Left renal cortex interstitium (tissue), 4 donors: ENCODE measurements at places on chromosomes 5 and 9.

DNA sequence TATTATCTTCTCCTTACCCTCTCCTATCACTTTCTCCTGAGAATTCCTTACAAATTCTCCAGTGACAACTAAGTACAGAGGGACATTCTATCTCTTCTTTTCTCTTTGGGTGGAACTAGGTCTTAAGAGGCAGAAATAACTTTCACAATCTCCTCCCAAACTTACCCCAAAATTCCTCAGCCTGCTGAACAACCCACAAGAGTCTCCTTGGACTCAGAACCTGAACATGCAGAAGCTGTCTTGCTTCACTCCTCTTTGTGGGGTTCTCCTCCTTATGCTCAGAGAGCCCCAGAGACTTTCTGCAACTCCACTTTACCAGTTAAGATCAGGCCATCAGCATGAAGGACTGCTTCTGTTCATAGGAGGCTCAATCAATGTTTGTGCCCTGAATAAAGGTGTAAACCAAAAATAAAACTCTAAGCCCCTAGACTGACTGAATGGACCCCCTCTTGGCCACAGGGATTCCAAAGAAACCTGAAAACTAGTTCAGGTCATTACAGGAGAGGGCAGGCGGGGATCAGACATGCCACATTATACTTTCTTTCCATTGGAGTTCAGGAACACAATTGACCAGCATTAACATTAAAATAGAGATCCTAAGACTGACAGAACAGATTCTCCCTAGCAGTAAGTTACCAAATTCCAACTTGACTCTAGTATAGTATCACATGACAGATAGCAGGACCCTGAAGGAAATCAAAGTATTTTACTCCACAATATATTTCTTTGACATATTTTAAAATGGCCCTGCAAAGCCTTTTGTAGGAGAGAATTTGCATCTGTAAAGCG, 179.7 kb upstream of the FBXL17 start:
- no peak for DNase-seq

DNA sequence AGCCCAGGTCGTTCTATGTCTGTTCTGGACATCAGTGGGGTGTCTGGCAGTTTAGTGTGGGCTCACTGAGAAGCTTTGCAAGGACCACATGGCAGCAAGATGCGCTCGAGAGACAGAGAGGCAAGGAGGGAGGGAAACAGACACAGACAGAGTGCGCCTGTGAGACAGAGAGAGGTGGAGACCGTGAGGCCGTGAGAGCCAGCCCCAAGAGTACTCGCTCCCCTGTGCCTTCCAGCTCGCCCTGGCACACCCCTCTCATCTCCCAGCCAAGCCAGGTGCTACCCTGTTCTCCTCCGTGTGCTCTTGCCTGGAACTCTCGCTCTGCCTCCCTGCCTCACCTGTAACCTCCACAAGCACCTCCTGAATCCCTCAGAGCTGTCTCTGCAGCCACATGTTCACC, 106.8 kb downstream of the EHMT1 start:
- no peak for DNase-seq

DNA sequence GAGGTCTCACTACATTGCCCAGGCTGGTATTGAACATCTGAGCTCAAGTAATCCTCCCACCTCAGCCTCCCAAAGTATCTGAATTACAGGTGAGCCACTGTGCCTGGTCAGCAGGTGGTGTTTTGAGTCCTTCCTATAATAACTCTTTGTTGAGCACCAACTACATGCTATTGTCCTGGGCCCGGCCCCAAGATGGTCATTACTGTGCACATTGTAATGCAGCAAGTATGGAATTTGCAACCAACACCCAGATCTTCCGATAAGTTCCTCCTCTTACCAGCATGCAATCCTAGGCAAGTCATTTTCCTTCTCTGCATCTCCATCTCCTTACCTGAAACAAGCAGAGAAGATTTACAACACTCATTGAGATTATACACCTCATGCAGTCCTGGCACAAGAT, 510.3 kb upstream of the KLF4 start:
- no peak for DNase-seq

GRCh38 chr5:135462304-135462703, 10.2 kb upstream of the TIFAB start:
- no peak for DNase-seq

DNA sequence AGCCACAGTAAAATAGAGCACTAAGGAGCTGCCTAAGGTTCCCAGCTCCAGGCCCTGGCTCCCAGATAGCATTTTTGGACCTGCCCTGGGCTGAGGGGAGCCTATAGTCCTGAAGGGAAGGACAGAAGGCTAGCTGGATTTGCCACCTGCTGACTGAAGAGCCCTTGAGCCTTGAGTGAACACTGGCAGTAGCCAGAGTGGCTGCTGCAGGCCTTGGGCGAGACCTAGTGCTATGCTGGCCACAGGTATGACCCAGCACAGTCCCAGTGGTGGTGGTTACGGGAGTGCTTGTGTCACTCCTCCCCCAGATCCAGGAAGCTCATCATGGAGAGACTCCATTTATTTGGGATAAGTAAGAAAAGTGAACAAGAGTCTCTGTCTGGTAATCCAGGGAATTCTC, 10.3 kb upstream of the STX17 start:
- no peak for DNase-seq

DNA sequence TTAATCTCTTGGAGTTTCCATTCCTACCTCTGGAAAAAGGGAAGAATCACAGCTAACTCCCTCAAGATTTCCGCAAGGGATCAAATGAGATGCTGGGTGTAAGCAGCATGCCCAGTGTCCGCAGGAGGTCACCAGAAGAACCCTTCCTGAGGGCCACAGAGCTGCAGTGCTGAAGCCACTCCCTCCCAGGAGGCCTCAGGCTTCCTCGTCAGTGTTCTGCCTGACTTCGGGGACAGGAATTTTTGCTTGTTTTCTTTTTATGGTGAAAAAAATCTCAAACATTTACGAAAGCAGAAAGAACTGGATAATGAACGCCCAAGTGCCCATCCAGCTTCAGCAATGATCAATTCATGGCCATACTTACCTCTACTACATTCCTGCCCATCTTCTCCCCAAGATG, 183.0 kb downstream of the CDK5RAP2 start:
- DNase-seq, result no peak

- DNase-seq, result no peak
Measured at GRCh38 chr9:15182730-15183129, 124.3 kb downstream of the TTC39B start.

GRCh38 chr9:130579738-130580463, 524 bp downstream of the FUBP3 start:
- DNase-seq, result no peak

GRCh38 chr5:56837956-56838355, 22.6 kb downstream of the MAP3K1 start:
- DNase-seq, result no peak

GRCh38 chr9:133691626-133692363, 46.4 kb downstream of the SARDH start:
- DNase-seq, result no peak

GRCh38 chr9:38453835-38454234, 29.6 kb upstream of the IGFBPL1 start:
- DNase-seq, result no peak

- no peak for DNase-seq
Measured at GRCh38 chr5:139374909-139375308, 8.2 kb downstream of the SLC23A1 start.

- no peak for DNase-seq
Measured at GRCh38 chr9:87475463-87475862, 22.2 kb upstream of the DAPK1 start.

- DNase-seq, result no peak
Measured at GRCh38 chr9:12680341-12680740, 12.8 kb upstream of the TYRP1 start.

GRCh38 chr5:131899686-131900085, 45.8 kb downstream of the MEIKIN start:
- DNase-seq, result no peak

DNA sequence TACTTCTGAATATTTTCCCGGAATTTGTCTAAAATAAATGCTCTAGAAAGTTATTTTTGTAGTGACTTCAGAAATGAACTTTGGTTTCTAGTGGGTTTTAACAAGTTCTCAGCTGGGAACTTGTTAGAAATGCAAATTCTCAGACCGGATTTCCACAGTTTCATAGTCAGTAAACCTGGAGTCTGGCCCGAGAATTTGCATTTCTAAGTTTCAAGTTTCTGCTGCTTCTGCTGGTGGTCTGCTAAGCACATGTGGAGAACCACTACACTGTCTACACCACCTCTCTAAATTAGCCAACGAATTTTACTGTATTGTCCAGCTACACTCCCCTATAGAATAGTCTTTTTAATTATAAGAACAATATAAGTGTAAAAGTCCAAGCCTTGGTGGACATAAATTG, 208.0 kb downstream of the CHSY3 start:
- no peak for DNase-seq

DNA sequence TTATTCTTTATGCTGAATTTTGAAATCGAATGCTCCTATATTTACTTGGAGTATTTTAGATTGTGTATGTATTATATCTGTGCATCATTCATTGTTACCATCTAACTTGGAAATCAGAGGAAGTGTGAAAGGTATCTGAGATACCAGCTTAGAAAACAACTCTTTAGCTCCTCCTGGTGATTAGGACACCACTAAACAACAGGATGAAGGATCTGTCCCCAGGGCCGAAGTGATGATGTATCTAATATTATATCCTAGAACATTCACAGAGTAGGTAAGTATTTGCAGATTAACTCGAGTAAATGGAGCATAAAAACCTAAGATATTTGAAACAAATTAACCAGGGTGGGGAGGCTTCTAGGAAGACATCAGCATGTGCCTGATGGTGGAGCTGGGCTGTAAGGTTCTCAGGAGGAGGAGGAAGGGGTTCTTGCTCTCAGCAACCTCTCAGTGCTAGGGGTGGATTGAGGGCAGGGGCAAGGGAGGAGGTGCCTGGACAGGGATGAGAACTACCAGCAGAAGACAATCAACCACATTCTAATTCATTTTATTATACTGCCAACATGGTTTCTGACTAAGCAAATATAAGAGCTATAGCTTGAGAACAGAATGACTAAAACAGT, 2.6 kb upstream of the NFIL3 start:
- no peak for DNase-seq

DNA sequence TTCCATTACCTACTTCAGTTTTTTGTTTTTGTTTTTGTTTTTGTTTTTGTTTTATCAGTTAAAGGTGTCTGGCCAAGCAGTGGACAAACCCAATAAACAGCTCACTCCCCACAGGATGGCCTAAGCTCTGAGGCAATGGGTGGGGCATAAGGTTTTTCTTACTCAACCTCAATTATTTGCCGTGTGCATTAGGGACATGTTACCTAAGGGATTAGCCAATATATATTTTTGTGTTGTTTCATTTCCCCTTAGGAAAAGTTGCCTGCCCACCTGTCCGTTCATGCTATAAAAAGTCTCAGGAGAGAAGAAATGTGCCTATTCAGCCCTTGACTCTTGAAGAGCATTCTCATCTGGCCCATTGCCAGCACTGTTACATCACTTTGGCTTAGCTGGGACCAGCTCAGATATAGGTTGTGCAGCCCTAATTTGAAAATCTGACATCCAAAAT, 7.3 kb downstream of the SH3RF2 start:
- DNase-seq, result no peak

DNA sequence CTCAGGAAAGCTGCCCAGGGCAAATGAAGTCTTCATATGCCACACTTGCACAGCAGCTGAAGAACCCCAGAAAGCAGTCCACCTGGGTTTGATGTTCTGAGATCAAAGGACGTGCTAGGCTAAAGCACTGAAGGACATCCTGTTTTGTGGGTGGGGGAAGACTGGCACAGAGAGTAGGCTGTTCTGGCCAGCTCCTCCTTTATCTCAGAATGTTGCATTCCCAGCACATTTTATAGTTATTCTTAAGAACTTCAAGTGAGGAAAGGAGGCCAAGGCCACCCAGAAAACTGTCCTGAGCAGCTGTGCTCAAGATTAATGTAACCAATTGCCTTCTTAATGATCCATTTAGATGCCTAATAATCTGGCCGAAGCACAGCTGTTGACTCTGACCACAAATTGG, 10.9 kb downstream of the SHOC1 start:
- no peak for DNase-seq

DNA sequence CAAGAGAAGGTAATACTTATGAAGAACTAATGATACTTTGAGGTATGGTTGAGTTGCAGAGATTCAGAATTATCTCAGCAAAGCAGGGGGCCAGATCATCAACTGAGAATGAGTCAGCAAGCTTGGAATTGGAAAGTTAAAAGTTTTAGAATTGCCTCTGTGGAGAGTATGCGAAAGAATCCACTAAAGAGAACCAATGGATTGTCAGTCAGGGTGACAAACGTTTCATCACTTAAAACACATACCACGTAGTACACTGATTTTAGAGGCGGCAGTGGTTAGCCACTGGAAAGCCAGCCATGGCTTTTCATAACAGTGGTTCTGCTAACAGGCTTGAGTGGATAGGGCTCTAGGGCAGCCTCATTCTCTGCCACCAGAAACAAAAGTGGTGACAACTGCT, 30.7 kb downstream of the AOPEP start:
- no peak for DNase-seq

DNA sequence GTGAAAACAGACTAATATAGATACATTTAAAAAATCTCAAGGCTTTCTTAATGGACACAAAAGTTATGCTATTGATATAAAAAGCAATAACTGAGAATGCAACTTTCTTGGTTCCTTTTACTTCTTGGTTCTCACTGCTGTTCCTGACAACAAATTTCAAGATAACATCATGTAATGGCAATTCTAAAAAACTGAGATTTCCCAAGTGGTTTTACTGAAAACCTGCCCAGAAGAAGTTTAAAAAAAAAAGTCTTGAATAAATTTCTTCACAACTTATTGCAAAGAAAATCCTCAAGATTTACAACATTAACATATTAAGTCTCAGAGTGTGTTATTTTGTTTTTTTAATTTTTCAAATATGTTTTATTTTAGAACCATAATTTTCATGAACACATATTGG, 302.8 kb upstream of the COX7C start:
- DNase-seq, result no peak

- DNase-seq, result no peak
Measured at GRCh38 chr5:113188436-113188835, 211.8 kb downstream of the DCP2 start.
